Aorta (tissue), 5 donors: ENCODE measurements at places on chromosomes 2 and 18. TPM values are rescaled to one million over a fixed set of nuclear protein-coding genes. Genes with fewer than 3 reads are reported as not detected.

GRCh38 chr2:224584111-224584784, 915 bp downstream of the CUL3 start:
- H3K27me3 ChIP-seq: no peaks in the 10 kb centered on the region
- H3K27ac ChIP-seq: no peak overlapping the region
- no peaks in the 10 kb centered on the region for H3K4me1 ChIP-seq
- no peaks in the 10 kb centered on the region for H3K36me3 ChIP-seq
- peak overlapping the region; percentile 86 for H3K4me3 ChIP-seq

DNA sequence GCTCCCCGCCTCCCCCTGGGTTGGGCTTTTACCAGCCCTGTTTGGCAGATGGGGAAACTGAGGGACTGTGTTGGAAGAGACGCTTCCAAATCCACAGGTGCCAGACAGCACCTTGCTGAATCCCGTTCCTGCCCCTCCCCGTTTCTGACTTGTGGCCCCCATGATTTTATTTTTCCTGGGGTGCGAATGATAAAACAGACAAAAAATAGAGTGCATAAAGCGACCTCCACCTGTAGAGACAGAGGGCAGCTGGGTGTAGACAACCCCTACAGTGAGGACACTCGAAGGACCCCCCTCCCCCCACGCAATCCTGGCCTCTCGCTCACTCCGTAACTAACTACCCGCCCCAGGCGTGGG, 2.2 kb upstream of the CTDSP1 start:
- H3K4me1 ChIP-seq: no peaks in the 10 kb centered on the region
- H3K36me3 ChIP-seq: no peaks in the 10 kb centered on the region
- DNase-seq: no peak
- H3K27me3 ChIP-seq: no peaks in the 10 kb centered on the region
- H3K27ac ChIP-seq: peak overlapping the region; percentile 84
- H3K4me3 ChIP-seq: peak overlapping the region; percentile 19

- H3K27me3 ChIP-seq: no peaks in the 10 kb centered on the region
- H3K36me3 ChIP-seq: no peaks in the 10 kb centered on the region
- no peaks in the 10 kb centered on the region for H3K4me1 ChIP-seq
Measured at GRCh38 chr18:26741758-26742157, 123.7 kb downstream of the AQP4 start.

The LRRFIP1 gene
- 348 TPM for total RNA-seq

DNA sequence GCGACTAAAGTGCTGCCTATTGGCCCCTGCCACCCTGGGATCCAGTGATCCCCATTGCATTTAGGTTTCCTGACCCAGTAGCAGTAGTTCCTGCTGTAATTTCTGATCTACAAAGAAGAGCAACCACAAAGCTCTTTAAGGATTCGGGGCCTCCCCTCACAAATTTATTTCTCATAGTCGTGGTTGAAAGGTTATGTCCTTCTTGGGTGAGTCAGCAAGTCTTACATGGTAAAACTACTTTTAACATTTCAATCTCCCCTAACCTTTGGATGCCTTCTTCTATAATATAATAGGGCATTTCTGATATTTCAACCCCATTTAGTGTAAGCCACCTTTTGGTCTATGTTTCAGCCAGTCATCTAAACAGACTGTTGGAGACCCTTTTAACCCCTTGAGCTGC, 14.9 kb downstream of the PIKFYVE start:
- no peaks in the 10 kb centered on the region for H3K4me1 ChIP-seq
- DNase-seq: no peak
- no peak overlapping the region for H3K4me3 ChIP-seq
- peaks cover 9% of the 10 kb centered on the region for H3K36me3 ChIP-seq

The SERPINB3 gene
- total RNA-seq: not detected
